ENCODE measurements at places on chromosomes 5 and 9. TPM values are rescaled to one million over a fixed set of nuclear protein-coding genes. Genes with fewer than 3 reads are reported as not detected.
A peak's percentile ranks its signal among the peaks of the same experiment; 100 is the strongest.

GRCh38 chr5:179734536-179735164, 2.0 kb downstream of the MAML1 start:
- DNase-seq = no peak

- peak; percentile 67 for DNase-seq
Measured at GRCh38 chr9:130138171-130138653, 34.0 kb upstream of the NCS1 start.

GRCh38 chr5:40679913-40680681, at the start of gene PTGER4:
Gene PTGER4 (plus strand): TSS chr5:40679915. CDS start chr5:40680994, 1,079 bp downstream.
- no peak for DNase-seq

GRCh38 chr5:13108265-13108664, 836.2 kb downstream of the DNAH5 start:
- DNase-seq = peak; percentile 72

GRCh38 chr5:100311806-100312205, 223.4 kb upstream of the FAM174A start:
- peak; percentile 26 for DNase-seq

GRCh38 chr5:159638954-159639559, 277.2 kb upstream of the ADRA1B start:
- no peak for DNase-seq

GRCh38 chr5:178590141-178590923, at the start of gene COL23A1:
Gene COL23A1 (minus strand): TSS chr5:178590393.
- no peak for DNase-seq

DNA sequence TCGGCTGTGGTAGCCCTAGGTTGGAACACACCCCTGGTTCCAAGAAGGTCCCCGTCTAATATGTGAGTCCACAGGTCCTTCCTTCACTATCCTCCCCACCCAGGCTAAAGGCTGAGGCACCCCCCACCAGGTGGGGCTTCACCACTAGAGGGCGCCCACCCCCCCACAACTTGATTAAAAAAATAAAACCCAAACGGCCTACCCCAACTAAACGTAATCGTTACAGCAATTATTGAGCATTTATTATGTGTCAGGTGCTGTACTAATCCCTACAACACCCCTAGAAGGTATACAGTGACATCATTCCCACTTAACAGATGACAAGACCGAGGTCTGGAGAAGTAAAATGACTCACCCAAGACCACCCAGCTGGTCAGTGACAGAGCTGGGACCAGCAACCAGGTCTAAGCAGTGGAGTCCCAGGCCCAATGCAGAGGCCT, 65.0 kb downstream of the FGF18 start:
- no peak for DNase-seq

DNA sequence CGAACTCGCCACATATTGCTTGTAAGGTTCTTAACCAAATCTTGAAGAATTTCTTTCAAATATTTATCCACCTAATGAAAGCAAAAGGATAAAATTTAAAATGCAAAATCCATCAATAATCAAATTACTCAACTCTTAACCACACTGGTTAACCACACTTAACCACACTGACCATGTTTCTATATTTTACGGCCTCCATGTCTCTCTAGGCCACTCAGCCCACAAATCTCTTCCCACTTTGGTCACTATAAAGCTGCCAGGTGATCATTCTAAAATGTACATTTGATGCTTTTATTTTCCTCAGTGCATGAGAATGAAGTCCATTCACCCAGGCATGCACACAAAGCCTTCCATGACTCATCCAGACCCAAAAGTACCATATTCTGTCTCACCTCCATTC, 56.4 kb upstream of the OR2K2 start:
- no peak for DNase-seq

GRCh38 chr9:137787381-137787780, 90.2 kb upstream of the CACNA1B start:
- no peak for DNase-seq

DNA sequence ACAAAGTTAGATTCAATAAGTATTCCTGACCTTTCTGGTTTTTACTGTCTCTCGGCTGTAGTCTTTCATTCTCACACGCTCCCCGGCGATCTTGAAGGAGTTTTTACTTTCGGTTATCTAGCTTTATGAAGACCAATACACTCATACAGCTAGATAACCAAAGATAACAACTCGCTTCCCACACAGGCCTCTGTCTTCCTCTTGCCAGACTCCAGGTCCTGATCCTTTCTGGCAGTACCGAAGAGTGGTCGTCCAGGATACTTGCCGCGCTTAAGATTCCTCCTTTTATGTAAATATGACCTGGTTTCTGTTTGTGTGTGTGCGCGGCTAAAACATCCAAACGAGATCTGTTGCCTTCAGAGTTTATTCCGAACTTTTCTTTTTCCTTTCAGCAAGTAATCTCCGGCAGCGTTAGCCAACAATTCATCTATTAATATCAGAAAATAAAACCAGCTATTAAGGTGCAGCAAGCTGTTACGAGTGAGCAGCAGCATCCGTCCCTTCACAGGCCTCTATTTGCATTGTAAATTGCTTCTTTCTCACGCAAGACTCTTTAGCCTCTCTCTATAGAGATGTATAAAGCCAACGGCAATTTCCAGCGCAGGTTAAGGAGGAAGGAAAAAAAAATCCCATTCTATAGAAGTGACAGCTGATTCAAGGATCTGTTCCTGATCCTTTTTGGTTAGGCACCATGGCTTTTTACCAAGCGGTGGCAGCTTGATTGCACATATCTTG, 216.1 kb downstream of the MEF2C start:
- DNase-seq = peak; percentile 44

GRCh38 chr5:36407396-36407795, 105.7 kb upstream of the RANBP3L start:
- DNase-seq = no peak

DNA sequence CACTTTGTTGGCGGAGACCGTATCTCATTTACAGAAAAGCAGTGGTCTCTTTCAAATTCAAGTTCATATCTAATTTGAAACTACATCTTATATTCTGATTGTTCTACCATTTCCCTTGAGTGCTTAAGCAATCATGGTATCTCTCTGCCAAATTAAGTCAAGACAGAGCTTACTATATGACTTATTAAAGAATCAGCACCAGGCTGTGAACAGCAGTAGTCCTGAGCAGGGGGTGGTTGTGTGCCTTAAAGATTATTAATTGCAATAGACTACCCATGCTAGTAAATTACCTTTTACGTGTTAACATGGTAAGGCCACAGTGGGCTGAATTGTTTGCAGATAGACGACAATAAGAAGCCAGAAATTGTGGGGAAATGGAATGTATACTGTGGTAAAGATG, 21.5 kb downstream of the SNCAIP start:
- DNase-seq = no peak

Gene SLC12A7
- total RNA-seq = 10.2 TPM

Gene SLC25A2
- total RNA-seq = not detected

Gene NPR3
- total RNA-seq = 0.07 TPM

Gene SPATA31A1
- total RNA-seq = not detected

Gene SPATA31E1
- total RNA-seq = not detected

Gene NKD2
- total RNA-seq = not detected
